ENCODE measurements at places on chromosomes 11 and 22.

- H3K4me1 ChIP-seq = peaks cover 5% of the 10 kb centered on the region
- DNase-seq = no peak
- peak overlapping the region; percentile 22 for H3K27ac ChIP-seq
- H3K36me3 ChIP-seq = peaks cover 6% of the 10 kb centered on the region
- no peaks in the 10 kb centered on the region for H3K27me3 ChIP-seq
- no peak overlapping the region for H3K4me3 ChIP-seq
Observed at GRCh38 chr11:72048766-72049460, 31.4 kb downstream of the NUMA1 start.

DNA sequence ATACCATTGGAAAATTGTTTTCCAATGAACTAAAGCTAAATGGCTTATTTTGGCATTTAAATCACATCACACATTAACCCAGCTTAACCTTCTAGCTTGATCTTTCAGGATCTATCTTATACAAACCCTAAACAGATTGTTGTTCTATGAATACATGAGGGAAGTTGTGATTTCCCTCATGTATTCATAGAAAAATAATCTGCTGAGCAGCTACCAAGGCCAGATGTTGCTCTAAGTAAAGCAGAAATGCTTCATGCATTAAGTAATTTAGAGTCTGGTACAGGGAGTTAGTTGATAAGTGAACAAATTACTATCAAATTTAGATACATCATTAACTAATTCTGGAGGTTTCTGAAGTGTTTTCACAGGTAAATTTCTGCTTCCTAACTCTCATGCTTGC is 204.6 kb upstream of the ANO3 start:
- no peaks in the 10 kb centered on the region for H3K27me3 ChIP-seq
- H3K27ac ChIP-seq = no peak overlapping the region
- H3K4me3 ChIP-seq = no peak overlapping the region
- no peaks in the 10 kb centered on the region for H3K4me1 ChIP-seq
- no peak for DNase-seq

GRCh38 chr11:67317888-67318555 is 14.7 kb downstream of the SSH3 start:
- H3K4me3 ChIP-seq = peak overlapping the region; percentile 81
- H3K36me3 ChIP-seq = peaks cover under 1% of the 10 kb centered on the region
- no peak for DNase-seq
- no peaks in the 10 kb centered on the region for H3K27me3 ChIP-seq
- peak overlapping the region; percentile 93 for H3K27ac ChIP-seq

DNA sequence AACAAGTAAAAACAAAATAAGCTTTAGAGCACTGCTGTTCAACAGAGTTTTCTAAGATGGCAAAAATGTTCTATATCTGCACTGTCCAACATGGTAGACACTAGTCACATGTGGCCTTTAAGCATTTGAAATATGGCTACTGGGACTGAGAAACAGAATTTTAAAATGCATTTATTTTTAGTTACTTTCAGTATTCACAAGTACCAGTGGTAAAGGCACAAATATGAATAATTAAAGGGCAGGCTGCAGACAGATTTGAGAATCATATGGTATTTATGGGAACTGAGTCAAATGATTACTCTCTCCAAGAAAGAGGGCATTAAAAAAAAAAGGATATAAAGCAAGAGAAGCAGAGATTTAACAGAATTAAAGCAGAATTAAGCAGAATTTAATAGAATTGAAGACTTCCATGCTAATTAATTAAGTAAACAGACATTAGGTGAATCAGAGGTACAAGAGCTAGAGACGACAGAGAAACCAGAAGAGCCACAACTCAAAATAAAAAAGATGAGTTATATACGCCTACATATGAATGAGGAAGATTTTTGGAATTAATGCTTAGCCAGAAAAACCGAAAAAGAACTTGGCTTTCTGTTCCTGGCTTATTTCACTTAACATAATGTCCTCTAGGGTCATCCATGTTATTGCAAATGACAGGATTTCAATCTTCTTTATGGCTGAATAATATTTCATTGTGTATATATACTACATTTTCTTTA is 160.4 kb downstream of the ATG16L2 start:
- peaks cover 15% of the 10 kb centered on the region for H3K4me1 ChIP-seq
- DNase-seq = no peak
- no peaks in the 10 kb centered on the region for H3K36me3 ChIP-seq
- no peak overlapping the region for H3K27ac ChIP-seq
- H3K27me3 ChIP-seq = no peaks in the 10 kb centered on the region
- no peak overlapping the region for H3K4me3 ChIP-seq

GRCh38 chr11:105229761-105230160 is 90.2 kb upstream of the CARD18 start:
- no peak overlapping the region for H3K4me3 ChIP-seq
- no peaks in the 10 kb centered on the region for H3K27me3 ChIP-seq
- no peak for DNase-seq

DNA sequence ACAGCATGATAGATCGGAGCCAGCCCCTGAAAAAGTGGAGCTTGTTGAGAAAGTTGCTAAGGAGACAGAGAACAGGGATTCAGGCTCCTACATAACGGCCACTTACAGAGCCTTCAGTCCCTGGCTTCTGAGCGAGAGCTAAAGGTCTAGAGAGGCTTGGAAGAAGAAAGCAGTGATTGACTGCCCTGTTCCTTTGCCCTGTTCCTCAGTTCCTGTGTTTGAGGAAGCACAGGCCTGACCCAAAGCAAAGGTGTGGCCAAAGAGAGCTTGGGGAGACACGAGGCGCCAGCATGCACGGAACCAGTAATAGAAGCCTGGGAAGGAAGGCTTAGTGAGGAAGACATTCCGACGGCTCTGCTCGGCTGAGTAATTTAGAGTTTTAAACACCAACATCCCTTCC is 74.1 kb upstream of the CSNK2A3 start:
- H3K4me1 ChIP-seq = peaks cover 41% of the 10 kb centered on the region
- no peaks in the 10 kb centered on the region for H3K27me3 ChIP-seq
- H3K27ac ChIP-seq = peak overlapping the region; percentile 30
- H3K4me3 ChIP-seq = no peak overlapping the region
- peaks cover 14% of the 10 kb centered on the region for H3K36me3 ChIP-seq

- DNase-seq = no peak
- peaks cover 54% of the 10 kb centered on the region for H3K27me3 ChIP-seq
- H3K4me3 ChIP-seq = no peak overlapping the region
- H3K4me1 ChIP-seq = no peaks in the 10 kb centered on the region
Observed at GRCh38 chr11:116707161-116707629, 65.6 kb downstream of the BUD13 start.

GRCh38 chr11:57798905-57799559 is 37.4 kb downstream of the CTNND1 start:
- H3K27ac ChIP-seq = peak overlapping the region; percentile 49
- DNase-seq = no peak
- H3K36me3 ChIP-seq = peaks cover 59% of the 10 kb centered on the region

- no peak overlapping the region for H3K27ac ChIP-seq
- no peaks in the 10 kb centered on the region for H3K36me3 ChIP-seq
Observed at GRCh38 chr11:6022956-6023355, 7.6 kb downstream of the OR56A1 start.

DNA sequence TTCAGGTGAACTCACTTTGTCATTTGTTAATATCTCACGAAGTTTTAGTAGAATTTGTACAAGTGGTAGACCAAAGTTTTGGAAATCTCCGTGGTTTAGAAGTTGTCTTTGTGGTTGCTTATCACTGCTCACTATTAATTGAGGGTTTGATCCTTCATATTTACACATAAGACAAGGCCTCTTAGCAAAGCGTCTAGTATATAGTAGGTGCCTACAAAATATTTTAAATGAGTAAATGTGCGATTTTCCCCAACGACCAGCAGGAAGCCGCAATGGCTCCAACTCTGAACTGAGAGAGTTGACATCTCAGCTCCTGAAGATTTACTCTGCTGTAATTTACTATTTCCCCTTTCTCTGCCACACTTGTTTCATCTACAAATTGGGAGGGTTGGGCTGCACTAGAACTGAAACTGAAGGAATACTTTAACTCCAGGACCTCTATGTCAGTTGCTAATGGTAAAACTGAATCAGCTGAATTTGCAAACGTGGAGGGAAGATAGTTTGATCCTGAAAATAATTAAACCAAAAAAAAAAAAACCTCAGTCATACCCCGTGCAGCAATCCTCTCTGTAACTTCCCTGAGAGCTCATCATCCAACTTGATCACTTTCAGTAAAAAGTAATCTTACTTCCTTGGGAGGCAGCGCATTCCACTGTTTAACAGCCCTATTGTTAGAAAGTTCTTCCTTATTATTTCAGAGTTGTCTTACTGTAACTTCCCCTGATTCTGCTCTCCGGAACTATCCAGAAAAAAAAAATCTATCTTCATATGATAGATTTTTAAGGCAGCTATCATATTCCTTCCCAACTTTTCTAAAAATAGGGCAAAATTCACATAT is 1.3 kb upstream of the SBF2 start:
- DNase-seq = no peak
- peaks cover 41% of the 10 kb centered on the region for H3K4me1 ChIP-seq
- no peaks in the 10 kb centered on the region for H3K27me3 ChIP-seq
- no peaks in the 10 kb centered on the region for H3K36me3 ChIP-seq

GRCh38 chr22:42368379-42369249 is 63.6 kb downstream of the NFAM1 start:
- peak overlapping the region; percentile 53 for H3K27ac ChIP-seq
- H3K4me3 ChIP-seq = peak overlapping the region; percentile 71
- no peak for DNase-seq
- H3K36me3 ChIP-seq = no peaks in the 10 kb centered on the region
- no peaks in the 10 kb centered on the region for H3K27me3 ChIP-seq
- H3K4me1 ChIP-seq = peaks cover 55% of the 10 kb centered on the region

Measured in esophagus muscularis mucosa (tissue), 4 donors.